ENCODE measurements at places on chromosomes 12 and 14.

GRCh38 chr12:13130981-13131380 is 27.5 kb upstream of the GSG1 start:
- DNase-seq: no peak

DNA sequence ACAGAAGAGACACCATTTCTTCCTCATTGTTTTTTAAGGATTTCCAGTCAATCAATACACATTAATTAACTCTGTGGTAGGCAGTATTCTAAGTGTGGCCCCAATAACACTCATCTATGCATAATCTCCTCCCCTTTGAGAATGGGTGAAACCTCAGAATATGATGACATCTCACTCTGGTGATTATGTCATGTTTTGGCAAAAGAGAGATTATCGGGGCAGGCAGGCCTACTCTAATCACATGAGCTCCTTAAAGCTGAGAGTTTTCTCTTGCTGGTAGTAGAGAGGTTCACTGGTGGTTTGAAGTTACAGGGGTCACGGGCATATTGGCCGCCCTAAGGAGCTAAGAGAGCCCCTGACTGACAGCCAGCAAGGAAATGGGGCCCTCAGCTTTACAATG is 7.1 kb upstream of the LGMN start:
- DNase-seq: no peak

DNA sequence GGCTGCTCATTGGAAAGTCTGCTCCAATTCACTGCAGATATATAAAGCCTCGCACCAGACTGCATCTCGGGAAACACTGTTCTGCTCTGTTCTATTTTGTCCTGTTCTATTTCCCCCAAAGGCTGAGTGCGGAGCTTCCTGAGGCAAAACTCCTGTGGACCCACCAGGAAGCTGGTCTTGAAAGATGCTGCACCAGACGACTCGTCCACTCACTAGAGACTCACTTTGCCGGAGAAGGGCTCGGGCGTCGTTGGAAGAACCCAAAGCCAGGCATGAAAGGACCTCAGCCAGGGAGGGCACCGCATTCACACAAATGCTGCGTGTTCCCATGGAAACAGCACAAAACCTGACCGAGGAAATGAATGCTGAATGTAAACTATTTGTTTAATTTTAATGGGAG is 331.2 kb upstream of the SFSWAP start:
- no peak for DNase-seq

GRCh38 chr14:75604979-75605851 is 26.8 kb downstream of the FLVCR2 start:
- no peak for DNase-seq

GRCh38 chr12:113136128-113136989 is 798 bp upstream of the RASAL1 start:
- DNase-seq: peak; percentile 33

DNA sequence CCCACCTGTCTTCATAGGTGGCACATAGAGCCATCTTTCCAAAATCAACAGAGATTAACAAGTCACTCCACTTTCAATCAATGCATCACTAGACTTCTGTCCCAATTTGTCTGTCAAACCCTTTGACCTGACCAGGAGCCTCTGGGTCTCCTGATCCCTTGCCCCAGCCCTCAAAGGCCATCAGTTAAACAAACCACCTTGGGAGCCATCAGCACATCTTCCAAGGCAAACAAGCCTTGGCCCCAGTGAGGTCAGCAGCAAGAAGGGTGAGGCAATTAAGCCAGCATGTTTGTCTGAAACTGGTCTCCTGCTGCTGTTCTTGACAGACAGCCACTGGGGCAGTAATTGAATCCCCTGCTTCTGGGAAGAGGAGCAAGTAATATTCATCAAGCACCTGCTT is 742.8 kb upstream of the TBX3 start:
- DNase-seq: no peak

- DNase-seq: no peak
Observed at GRCh38 chr14:34180434-34180833, 229.6 kb upstream of the EGLN3 start.

DNA sequence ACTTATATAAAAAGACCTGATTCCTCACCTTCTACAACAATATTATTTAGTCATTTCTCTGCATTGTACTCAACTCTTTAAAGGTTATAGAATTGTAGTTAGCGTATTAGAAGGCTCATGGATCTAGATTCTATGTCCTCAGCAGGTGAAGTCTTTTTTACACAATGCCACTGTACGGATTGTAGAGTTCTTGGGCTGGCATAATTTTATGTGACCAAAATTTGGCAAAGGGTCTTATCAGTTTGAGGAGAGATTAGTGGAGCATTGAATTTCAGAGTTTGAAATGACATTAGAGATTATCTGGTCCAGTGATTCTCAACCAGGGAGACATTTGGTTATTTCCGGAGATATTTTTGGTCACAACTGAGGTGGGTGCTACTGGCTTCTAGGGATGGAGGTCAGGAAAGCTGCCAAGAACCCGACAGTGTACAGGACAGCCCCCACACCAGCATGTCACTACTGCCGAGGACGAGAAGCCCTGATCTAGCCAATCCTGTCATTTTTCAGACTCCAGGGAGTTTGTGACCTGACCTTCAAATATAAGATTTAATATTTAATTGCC is 63.9 kb downstream of the BICD1 start:
- no peak for DNase-seq

- no peak for DNase-seq
Observed at GRCh38 chr12:109573914-109574244, 285 bp downstream of the MVK start.

GRCh38 chr12:56266693-56267442 is at the start of gene COQ10A:
Gene COQ10A (plus strand): TSS chr12:56266942. CDS start chr12:56267119, 177 bp downstream.
- peak; percentile 85 for DNase-seq

DNA sequence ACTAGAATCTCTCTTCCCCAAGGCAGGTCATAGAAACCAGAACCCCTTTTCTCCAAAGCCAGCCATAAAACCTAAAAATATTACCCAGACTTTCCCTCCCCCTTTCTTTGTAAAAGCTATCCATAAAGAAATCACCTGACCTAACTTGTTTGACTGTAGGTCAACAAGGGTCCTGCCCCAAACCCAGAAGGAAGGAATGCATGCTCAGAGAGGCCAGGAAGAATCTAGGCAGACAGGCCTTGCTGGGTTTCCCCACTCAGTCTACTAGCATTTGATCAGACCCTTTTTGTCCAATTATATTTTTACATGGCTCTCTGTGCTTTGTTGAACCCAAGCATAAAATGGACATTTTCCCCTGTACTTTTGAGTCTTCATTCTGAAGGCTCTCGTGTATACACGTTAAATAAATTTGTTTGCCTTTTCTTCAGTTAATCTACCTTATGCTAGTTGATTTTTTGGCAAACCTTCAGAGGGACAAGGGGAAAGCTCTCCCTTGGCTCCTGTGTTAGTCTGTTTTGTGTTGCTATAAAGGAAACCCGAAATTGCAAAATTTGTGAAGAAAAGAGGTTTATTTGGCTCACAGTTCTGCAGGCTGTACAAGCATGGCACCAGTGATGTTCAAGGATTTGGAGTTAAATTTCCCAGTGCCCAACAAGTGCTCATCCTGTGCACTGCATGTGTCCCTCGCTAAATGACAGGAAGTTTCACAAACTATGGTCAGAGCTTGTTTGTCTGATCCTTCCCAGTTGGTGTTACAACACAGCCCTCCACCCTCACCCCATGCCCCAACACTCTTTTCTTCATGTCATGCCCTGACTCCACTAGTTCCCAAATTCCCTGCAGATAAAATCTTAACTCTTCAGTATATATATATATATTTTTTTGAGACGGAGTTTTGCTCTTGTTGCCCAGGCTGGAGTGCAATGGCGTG is 14.2 kb upstream of the RASSF3 start:
- no peak for DNase-seq

GRCh38 chr14:24607081-24607480 is 2.4 kb downstream of the GZMH start:
- DNase-seq: no peak

DNA sequence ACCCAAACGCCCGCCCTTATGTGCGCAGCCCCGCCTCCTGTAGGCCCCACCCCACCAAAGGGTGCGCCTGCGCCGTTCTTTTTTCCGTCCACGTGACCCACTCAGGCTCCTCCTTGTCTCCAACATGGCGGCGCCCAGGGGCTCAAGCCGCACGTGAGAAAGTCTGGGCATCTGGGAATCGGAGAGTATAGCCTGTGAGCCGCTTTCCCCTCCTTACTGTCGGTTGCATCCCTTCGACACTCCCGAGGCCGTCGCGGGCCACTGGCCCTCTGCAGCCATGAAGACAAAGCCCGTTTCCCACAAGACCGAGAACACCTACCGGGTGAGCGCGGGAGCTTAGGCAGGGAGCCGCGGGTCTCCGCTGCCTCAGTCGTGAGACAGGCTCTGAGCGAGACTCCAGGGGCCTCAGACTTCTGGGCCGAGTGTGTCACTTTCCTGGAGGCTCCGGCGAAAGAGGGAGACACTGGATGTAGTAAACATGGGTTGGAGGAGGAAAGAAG is at the start of gene UTP20:
Gene UTP20, plus strand, starts transcription at position 100 of the 500 bp plus-strand sequence. Its CDS starts 178 bp downstream, at position 278.
- DNase-seq: peak; percentile 95

- no peak for DNase-seq
Observed at GRCh38 chr14:88470542-88471440, 84.0 kb downstream of the PTPN21 start.

GRCh38 chr12:70487440-70487839 is 121.3 kb downstream of the KCNMB4 start:
- no peak for DNase-seq

DNA sequence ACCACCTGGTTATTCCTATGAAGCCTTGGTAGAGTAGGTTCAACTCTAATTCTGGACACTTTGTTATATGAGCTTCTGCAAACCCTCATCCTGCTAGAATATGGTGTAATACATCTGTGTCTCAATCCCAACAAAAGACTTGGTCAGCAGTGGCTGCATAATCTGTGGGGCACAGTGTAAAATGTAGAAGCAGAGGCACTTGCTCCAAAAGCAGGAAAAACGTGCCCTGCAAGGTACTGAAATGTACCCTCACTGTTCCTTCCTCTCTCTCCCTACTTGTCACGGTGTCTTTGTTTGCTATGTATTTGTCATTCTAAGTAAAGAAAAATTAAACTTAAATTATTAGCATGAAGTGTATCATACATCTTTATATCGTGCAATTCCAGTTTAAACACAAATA is 267.9 kb downstream of the BCL11B start:
- no peak for DNase-seq

- DNase-seq: no peak
Observed at GRCh38 chr14:81068176-81068782, 112.9 kb downstream of the TSHR start.

DNA sequence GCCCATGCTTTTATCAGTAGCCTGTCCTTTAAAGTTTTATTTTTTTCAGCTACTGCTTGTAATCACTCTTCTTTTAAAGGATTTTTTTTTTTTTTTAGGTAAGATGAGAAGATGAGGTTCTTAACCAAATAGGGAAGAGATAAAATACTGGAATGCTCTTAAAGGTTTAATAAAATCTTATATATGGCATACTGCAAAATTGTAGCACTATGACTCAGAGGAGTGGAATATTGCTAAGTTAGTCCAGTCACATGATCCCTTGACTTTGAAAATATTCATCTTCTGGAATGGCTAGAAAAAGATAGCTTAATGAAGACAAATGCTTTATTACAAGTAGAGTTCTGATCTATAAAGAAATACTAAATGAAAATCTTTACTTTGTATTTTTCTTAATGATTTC is 116.6 kb downstream of the NAV3 start:
- DNase-seq: no peak

DNA sequence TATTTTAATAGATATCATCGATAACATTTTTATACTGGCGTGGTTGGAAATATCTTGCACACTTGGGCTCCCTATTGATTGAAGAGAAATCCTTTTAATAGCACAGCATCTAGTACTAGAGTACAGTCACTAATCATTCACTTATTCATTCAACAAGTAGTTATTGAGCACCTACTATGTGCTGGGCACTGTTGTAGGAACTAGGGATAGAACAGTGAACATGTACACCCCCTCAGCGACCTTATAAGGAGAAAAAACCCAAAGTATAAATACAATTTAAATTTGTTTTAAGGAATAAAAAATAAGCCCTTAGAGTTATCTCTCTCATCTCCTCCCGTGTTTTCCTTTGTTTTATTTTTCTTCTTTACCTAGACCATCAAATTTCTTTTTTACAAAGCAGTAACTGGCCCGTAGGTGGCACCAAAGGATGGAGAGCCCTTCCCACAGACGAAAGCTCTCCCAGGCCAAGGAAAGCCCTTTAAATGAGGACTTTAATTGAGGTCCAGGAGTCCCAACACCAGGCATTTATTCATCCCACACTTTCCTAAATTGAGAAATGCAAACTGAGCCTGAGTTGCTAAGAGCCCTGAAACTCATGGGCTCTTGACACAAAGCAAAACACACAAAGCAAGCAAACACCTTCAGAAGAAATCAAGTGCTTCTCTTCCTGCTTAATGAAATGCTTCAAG is 29.0 kb downstream of the PEBP1 start:
- no peak for DNase-seq

DNA sequence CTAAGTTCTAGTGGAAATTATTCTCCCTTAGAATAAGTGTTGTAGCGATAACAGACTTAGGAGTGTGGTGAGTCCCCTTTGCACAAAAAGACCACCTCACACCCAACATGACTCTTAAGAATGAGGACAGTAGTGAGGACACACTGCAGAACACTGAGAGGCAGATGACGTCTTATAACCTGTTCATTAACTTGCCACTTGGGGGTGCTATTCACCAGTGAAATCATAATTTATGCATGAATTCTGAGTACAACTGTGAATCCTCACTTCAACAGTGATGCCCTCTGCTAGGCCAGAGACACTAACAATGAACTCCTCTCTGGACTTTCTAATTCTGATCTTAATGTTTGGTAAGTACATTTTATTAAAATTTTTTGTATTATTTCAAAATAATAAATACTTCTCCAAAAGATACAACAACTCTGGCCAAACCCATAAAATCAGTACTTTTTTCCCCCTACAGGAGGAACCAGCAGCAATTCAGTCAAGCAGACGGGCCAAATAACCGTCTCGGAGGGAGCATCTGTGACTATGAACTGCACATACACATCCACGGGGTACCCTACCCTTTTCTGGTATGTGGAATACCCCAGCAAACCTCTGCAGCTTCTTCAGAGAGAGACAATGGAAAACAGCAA is 274.7 kb downstream of the DAD1 start:
- DNase-seq: no peak

- DNase-seq: no peak
Observed at GRCh38 chr14:63909984-63910383, 57.2 kb downstream of the SYNE2 start.

- DNase-seq: no peak
Observed at GRCh38 chr12:75525263-75525662, 13.9 kb upstream of the KRR1 start.

DNA sequence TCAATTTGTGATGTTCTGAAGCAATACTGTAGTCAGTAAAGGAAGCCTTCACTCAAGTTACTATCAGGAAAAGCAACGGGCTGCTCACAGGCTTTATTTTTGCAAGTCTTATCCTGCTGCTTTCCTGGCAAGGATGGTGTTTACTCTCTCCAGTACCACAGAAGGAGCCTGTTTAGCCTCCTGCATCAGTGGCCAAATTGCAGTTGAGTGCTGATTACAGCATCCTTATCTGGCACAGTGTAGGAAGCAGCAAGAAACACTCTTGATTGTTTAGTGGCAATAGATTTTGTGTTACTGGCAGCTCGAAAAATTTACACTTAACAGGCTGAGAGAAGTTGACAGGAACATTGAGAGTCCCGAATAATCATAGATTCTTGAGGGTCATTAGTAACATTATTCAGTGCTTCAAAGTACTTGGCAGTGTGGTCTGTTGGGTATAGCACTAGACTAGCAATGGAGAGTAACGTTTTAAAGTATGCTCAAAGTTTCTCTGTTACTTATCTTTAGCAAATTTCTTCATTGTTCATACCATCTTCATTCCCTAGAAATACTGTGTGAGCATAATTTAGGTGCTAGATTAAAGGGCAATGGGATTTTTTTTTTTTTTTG is 11.7 kb downstream of the TULP3 start:
- no peak for DNase-seq
